ENCODE measurements at places on chromosomes 16 and 17.

GRCh38 chr16:27862953-27863352 lies 200.6 kb downstream of the GSG1L start:
- DNase-seq: no peak

GRCh38 chr16:85602402-85603202 lies 10.5 kb upstream of the GSE1 start:
- no peak for DNase-seq

DNA sequence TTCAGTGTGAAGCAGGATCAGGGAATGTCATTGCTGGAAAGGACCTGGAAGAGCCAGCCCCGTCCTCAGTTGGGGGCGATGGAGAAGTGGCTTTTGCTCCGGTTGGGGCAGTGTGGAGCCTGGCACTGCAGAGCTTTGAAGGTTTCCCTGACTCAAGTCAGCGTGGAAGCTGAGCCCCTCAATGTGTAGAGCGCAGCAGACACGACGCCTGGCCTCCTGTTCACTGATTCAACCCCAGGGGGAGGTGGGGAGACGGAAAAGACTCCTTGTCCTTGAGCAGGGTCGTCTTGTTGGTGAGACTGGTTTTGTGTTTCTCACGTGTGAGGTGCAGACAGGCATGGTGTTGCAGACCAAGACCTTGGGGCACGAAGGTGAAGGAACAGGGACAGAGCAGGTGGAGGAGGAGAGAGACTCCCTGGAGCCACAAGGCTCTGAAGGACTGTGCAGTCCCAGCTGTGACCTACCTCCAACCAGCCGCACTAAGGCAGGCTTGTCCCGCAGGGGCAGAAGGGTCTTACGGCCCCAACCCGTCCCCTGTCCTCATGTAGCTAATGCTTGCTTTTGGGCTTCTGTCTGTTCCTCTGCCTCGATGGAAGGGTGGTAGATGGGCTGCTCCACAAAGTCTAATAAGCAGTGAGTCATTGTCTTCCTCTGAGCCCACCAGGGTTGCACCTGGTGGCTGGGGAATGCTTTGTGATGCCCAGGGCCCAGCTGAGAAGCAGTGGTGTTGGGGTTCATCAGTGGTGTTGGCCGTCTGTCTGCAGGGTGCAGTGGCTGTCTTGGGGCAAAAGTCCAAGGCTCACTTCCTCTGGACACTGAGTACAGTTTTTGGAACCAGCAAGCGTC lies 47.8 kb downstream of the MPRIP start:
- DNase-seq: no peak

DNA sequence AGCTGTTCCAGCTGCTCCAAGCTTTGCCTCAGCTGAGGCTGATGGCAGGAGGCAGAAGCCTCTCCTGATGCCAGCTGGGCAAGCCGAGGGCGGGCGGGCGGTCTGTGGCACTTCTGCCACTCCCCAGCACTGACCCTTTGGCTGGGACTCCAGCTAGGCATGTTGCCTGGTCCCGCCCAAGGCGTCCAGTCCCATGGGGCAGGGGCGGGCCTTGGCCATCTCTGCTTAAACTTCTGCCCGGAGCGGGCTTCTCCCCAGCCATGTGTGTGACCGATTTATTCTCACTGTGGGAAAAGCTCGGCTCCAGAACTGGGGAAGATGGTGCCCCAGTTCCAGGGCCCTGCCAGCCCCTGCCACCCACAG lies 349.1 kb downstream of the SEC14L1 start:
- DNase-seq: no peak

DNA sequence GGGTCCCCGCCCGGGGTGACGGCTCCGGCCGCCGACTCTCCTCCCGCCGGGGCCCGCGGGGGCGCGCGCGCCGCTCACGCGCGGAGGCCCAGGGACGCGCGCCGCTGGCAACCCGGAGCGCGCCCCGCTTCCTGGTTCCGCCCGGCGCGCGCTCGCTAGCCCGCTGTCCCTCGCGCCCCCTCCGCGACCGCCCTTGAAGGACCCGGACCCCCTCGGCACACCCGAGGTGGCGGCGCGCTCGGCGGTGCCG lies at the start of gene STAT5B:
Gene STAT5B (minus strand): TSS at position 33 of the 250 bp plus-strand sequence. CDS start 44,264 bp downstream, outside the sequence.
- DNase-seq: peak; percentile 69

DNA sequence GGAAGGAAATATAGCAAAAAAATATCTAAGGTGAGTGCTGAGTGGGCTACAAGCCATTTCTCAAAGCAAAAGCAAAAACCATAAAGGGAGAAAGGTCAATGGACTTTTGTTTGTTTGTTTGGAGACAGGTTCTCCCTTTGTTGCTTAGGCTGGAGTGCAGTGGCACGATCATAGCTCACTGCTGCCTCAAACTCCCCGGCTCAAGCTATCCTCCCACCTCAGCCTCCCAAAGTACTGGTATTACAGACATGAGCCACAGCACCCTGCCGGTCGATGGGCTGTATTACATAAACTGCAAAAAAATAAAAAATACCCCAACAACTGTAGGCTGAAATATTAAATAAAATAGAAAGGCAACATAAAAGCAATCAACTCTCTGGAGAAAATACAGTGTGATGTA lies 3.5 kb upstream of the RBBP6 start:
- no peak for DNase-seq

DNA sequence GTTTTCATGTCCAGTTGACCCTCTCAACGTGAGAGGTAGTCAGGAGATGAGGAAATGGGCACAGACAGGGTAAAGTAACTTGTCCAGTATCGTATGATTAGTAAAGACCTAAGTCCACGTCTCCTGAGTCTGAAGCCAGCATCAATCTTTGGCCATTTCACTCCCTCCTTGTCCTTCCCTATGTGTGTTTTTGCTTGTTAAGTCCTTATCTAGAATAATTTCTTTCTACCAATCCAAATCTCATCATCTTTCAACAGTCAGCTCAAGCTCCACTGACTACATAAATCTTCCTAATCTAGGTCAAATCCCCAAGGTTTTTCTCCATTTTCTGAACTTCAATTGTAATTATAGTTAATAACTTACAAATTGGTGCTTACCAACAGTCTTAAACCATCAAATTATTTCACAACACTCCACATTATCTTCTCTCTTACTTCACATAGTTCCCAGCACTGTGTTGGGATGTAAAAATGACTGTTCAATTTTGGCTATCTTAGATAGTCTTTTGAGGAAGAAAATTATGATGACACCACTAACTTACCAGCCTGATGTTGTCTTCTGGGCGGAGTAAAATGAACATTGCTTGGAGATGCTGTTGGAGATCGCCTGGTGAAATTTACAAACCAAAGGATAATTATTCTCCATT lies 72.3 kb upstream of the CORO6 start:
- DNase-seq: no peak

- no peak for DNase-seq
These were observed 24.0 kb upstream of the CDC42EP4 start for GRCh38 chr17:73335591-73336407.

GRCh38 chr17:62790564-62790986 lies 17.5 kb downstream of the MARCHF10 start:
- DNase-seq: no peak

DNA sequence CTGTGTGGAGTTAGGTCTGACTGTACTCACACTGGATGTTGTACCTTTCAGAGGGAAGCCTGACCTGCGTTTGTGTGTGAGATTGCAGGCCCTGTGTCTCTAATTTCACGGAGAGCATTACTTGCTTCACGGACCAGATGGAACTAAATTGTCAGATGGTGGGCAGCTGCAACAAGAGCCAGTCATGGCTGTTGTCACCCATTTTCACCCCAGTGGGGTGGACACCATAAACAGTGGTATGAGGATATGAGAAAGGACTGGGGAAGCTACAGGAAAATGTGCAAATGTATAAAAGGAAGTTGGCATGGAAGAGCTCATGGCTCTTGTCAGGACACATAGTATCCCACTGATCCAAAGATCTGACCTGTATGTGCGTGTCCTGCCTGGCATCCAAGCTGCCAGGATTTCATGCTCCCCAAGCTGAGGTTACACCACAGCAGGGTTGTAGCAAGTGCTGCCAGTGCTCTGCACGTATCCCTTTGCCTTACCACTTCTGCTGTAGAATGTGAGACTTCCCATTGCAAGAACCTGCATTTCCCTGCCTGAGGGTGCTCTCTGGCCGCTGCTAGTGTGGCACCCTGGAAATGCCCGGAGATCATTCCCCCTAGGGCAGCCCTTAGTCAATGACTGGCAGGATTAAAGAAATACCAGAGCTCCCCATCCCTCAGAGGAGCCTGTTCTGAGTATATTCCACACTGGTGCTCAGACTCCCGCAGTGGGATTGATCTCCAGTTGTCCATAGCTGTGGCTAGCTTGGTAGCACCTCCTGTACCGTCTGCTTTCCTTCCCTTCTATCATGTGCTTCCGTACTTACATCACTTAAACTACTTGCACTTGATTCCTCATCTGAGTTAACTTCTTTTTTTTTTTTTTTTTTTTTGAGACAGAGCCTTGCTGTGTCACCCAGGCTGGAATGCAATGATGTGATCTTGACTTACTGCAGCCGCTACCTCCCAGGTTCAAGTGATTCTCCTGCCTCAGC lies 70.4 kb upstream of the TANC2 start:
- DNase-seq: no peak

DNA sequence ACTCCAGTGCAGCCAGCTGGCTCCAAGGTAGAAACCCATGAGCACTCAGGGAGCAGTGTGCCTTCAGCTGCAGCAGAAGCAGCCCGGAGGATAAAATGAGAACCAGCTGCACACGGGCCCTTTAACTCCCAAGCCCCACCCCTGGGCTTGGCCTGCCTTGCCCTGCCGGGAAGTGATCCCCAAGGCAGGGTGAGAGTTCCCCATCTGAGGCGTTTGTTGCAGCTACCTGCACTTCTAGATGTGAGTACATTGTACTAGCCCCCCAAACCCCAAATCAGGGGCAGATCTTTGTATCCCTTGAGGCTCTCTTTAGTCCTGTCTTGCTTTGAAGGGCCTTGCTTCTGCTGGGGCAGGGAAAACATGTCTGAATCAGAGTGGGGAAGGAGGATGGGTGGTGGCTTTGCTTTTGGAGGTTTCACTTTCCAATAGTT lies at the start of gene MVP:
Gene MVP (plus strand): TSS at position 192 of the 431 bp plus-strand sequence. CDS start 10,088 bp downstream, outside the sequence.
- DNase-seq: no peak

GRCh38 chr17:57517632-57518456 lies 227.3 kb downstream of the CCDC182 start:
- DNase-seq: no peak

DNA sequence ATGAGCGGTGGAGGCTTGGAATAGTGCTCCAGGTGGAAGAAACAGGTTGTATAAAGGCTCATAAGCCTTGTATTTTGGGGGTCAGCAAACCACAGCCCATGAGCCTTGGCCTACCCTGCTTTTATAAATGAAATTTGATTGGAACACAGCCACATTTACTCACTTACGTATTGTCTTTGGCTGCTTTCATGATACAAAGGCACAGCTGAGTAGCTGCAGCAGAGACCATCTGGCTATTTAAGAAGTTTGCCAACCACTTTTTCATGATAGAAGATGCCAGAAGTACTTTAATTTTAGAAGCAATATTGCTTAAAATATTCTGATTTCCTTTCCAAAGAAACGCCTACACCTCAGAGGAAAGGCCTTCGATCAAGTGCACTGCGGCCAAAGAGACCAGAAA lies 73.8 kb downstream of the C17orf58 start:
- no peak for DNase-seq

GRCh38 chr16:85525420-85526184 lies 87.5 kb upstream of the GSE1 start:
- no peak for DNase-seq

DNA sequence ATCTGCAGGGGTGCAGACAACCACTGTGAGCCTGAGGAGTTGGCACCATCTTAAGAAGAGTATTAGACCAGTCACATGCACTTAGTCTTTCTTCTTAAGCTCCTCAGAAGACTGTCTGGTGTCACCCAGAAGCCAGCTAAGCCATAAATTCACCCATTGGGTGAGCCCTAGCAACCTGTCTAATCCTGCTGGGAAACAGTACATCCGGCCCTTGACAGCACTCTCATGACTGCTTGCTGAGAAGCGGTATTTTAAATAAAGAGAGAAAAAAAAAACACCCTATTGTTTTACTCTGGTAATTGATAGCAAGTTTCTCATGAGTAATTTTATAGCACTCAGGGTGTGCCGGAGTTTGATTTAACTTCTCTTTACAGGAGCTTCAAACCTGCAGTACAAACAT lies 134.7 kb downstream of the SOX9 start:
- no peak for DNase-seq

GRCh38 chr17:82350182-82351030 lies 8.6 kb upstream of the TEX19 start:
- no peak for DNase-seq

GRCh38 chr17:49962599-49963308 lies 6.2 kb upstream of the DLX4 start:
- DNase-seq: no peak

DNA sequence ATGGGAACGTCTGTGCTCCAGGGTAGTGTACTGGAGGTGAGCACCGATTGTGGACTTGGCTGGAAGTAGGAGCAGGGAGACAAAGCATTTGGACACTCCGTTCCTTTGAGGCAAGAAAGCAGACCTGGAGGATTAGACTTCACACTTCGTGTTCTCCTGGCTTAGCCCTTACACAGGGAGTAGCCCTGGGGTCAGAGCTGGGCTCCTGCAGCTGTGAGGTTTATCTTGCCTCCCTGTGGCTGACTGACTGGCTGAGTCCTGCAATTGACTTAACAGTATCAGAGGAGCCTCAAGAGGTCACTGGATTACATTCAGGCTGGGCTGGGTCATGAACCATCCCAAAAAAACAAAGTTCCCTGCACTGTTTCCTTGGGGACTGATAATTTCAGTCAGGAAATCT lies 37.1 kb downstream of the MPRIP start:
- DNase-seq: no peak
